ENCODE measurements at places on chromosomes 3 and 15.

DNA sequence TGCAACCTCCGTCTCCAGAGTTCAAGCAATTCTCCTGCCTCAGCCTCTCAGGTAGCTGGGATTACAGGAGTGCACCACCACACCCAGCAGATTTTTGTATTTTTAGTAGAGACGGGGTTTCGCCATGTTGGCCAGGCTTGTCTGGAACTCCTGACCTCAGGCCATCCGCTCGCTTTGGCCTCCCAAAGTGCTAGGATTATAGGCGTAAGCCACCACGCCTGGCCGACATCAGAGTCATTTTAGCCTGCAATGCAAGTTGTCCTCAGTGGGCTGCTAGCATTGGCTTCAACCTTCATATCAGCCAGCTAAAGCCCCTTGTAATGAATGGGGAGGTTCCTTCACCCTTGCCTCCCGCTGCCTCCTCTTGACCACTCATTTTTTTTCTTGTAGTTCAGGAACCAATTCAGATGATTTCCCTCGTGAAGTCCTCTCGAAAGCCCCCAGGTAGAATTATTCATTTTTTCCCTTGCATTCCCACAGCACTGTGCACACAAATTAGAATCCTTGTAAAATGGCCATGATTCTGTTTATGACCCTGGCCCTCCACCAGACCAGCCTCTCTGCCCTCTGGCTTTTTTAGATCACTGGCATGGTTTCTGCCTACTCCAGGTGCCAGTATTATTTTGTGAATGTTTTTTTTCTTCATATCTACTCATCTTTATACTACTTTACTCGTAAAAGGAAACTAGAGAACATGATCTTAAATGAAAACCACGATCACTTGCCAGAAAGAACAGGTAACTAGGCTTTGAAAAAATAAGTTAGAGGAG is 29.1 kb downstream of the FLNB start:
- DNase-seq, result no peak

- DNase-seq, result peak; percentile 60
Measured at GRCh38 chr15:82530606-82531379, 9.5 kb downstream of the RPS17 start.

DNA sequence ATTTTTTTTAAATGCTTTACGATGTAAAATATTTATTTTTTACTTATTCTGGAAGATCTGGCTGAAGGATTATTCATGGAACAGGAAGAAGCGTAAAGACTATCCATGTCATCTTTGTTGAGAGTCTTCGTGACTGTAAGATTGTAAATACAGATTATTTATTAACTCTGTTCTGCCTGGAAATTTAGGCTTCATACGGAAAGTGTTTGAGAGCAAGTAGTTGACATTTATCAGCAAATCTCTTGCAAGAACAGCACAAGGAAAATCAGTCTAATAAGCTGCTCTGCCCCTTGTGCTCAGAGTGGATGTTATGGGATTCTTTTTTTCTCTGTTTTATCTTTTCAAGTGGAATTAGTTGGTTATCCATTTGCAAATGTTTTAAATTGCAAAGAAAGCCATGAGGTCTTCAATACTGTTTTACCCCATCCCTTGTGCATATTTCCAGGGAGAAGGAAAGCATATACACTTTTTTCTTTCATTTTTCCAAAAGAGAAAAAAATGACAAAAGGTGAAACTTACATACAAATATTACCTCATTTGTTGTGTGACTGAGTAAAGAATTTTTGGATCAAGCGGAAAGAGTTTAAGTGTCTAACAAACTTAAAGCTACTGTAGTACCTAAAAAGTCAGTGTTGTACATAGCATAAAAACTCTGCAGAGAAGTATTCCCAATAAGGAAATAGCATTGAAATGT is 15.6 kb downstream of the THBS1 start:
- DNase-seq, result no peak

GRCh38 chr3:184355261-184356040 is 6.0 kb downstream of the CLCN2 start:
- DNase-seq, result no peak

DNA sequence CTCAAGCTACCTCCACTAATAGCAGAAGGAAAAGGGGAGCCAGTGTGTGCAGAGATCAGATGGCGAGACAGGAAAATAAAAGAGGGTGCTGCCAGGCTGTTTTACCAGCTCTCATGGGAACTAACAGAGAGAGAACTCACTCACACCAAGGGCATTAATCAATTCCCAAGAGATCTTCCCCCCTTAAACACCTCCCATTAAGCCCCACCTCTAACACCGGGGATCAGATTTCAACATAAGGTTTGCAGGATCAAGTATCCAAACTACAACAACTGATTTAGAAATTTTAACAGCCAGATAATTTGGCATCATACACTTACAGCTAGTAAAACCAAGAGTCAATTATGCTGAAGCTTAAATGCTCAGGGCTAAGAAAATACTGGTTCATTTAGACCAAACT is 18.9 kb downstream of the CD200 start:
- DNase-seq, result no peak

DNA sequence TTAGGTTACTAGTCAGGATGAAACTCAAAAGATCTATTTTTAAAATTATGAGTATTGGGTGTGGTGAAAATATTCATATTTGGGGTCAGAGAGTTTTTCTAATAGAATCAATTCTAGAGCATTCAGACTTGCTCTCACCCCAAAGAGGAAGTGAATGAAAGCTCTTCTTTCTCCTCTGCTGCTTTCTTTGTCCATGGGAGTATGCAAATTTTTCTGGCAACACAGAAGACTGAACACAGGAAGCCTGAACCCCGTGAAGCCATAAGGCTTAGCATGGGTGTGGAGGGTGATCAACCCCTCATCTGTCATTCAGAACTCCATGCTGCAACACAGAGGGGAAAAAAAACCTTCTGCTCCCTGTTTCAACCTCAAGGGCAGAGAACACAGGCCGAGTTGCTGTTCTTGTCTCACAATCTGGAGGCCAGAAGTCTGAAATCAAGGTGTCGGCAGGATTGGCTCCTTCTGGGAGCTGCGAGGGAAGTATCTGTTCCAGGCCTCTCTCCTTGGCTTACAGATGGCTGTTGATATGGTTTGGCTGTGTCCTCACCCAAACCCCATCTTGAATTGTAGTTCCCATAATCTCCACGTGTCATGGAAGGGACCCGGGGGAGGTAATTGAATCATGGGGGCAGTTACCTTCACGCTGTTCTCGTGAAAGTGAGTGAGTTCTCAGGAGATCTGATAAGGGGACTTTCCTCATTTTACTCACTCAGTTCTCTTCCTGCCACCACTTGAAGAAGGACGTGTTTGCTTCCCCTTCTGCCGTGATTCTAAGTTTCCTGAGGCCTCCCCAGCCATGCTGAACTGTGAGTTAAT is 33.7 kb upstream of the CD47 start:
- DNase-seq, result peak; percentile 56

DNA sequence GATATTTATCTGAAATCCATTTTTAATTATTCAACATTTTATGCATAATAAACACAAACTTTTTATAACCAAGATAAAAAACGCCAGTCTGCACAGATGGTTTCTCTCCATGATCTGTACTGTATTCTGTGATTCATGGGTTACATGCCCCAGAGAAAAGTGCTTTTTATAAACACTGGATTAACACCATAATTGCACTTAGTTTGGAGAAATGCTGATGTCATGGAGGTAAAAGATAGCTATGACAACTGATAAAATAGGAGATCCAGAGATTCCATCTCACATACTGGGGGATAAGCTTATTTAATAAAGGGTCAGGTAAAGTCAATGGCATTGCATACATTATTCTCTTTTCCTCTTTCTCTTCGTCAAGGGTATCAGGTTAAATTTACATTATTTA is 1460.4 kb upstream of the ALCAM start:
- DNase-seq, result no peak

DNA sequence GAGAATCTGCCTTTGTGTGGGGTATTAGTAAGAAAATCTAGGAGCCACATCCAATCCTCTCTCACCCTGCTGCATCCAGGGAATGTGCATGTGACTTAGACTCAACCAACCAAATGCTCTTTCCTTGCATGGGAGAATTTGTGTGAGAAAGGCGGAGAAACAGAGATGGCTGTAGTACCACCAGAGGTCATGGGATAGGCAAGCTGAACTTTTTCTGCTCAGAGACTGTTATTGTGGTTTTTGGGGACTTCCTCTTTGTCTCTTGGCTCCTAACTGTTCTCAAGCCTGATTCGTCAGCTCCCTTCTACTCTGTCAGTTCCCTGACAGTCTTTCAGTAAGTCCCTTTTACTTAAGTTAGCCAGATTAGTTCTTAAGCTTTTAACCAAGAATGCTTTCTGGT is 2.6 kb upstream of the ZSCAN2 start:
- DNase-seq, result peak; percentile 46

- no peak for DNase-seq
Measured at GRCh38 chr3:159234306-159234705, 432.5 kb downstream of the MFSD1 start.

DNA sequence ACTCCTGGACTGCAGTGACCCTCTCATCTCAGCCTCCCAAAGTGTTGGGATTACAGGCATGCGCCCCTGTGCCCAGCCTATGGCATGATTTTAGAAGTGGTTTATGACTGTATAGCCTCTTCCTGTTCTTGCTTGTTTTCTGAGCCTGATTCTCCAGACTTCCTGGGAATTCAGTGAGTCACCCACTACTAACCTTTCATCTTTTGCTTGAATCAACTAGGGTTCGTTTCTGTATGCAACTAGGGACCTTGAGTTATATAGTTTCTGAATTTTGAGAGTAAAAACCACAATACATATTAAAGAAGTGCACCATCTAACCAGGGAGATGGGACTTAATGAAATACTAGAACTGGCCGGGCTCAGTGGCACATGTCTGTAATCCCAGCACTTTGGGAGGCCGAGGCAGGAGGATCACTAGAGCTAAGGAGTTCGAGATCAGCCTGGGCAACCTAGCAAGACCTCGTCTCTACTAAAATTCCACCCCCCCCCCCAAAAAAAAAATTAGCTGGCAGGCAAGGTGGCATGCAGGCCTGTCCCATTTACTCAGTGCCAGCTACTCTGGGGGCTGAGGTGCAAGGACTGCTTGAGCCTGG is 76.0 kb downstream of the ZNF609 start:
- no peak for DNase-seq

- no peak for DNase-seq
Measured at GRCh38 chr3:191051037-191051436, 148.0 kb upstream of the OSTN start.

- DNase-seq, result no peak
Measured at GRCh38 chr3:42106646-42107045, 15.5 kb downstream of the TRAK1 start.

GRCh38 chr15:81825136-81825535 is 220.7 kb downstream of the MEX3B start:
- no peak for DNase-seq

GRCh38 chr3:163919154-163919553 is 1159.1 kb downstream of the SI start:
- no peak for DNase-seq

DNA sequence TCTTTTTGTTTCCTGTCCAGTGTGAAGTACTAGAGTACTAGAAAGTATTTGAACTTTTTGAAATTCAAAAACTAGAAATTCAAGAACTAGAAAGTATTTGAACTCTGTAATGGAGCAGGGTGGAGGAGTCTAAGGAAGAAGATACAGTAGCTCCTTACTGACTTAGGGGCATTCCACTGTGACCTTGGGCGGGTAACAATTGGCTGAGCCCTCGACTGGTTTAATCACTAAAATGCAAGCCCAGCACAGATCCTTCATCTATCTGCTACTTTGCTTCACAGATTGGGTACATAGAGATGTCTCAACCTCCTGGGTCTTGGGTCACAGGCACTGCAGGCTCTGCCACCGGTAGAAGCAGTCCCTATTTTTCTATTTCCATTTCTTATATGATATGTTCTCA is 462.1 kb upstream of the AGTR1 start:
- no peak for DNase-seq

DNA sequence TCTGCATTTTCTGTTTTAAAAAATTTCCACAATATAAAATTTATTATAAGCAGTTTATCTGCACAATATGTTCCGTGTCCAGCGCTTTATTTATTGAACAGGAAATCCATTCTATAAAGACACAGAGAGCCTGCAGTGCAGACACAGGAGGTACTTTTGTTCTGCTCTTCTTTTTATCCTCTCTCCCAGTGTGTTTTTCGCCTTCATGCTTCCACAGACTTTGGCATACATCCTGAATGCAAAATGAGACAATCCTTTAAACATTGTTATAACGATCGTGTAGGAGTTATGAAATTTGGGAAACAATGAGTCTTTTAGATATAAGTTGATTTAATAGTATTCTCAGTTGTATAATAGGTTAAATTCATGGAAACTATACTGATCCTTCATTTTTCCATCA is 749.2 kb downstream of the NAALADL2 start:
- DNase-seq, result no peak

DNA sequence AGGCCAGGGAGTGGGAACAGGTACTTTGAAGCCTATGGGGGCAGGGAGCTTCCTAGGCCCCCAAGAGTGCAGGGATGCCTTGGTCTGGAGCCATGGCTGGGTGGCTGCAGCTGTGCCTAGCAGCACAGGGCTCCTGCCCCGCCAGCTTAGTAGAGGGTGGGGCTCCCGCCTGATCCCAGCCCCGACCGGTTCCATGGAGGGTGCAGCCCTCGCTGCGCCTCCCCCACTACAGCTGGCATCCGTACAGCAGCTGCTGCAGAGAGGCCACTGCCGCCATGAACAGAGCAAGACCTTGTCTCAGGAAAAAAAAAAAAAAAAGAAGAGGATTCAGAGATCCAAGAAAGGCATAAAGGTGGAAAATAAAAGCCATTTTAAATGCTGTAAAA is 277.2 kb downstream of the UBE2E2 start:
- DNase-seq, result no peak

- no peak for DNase-seq
Measured at GRCh38 chr15:47486040-47486439, 231.3 kb upstream of the SEMA6D start.

GRCh38 chr3:127808197-127808596 is 14.1 kb downstream of the MGLL start:
- DNase-seq, result no peak

DNA sequence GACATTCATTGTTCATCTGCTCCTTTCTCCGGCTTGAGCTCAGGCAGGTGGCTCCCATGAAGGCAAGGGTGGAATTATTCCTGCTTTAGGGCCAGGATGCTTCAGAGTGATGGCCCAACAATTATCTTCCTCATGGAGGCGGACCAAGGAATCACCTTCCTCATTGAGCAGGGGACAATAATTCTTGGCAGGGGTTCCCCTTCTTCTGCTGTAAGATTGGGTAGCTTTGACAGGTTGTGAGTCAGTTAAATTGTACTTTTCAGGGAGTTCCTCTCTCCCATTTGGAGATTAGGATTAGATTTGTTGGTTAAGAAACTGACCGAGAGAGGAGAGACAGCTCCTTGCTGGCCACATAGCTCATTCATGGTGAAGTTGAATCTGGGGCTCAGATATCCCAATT is 31.4 kb upstream of the CD47 start:
- DNase-seq, result no peak

- no peak for DNase-seq
Measured at GRCh38 chr15:62931650-62932049, 110.9 kb upstream of the TPM1 start.

DNA sequence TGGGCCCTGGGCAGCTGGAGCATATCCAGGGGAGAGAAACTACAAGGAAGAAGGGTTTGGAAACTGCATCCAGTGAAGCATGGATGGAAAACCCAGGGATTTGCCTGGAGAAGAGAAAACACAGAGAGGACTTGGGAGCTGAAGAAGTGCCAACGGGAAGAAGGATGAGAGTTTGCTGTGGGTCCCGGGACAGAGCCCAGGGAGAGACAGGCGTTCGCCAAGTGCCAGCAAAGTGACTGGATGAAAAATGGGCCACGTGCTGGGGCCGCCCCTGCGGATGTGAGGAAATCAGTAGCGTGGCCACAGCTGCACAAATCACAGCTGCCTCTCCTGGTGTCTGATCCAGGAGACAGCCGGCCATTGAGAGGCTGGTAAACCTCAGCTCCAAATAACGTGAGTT is 70.4 kb downstream of the HES1 start:
- DNase-seq, result no peak

All from immature natural killer cell (primary cell).